ENCODE measurements at places on chromosomes 5 and 9. TPM values are rescaled to one million over a fixed set of nuclear protein-coding genes. Genes with fewer than 3 reads are reported as not detected.
A peak's percentile ranks its signal among the peaks of the same experiment; 100 is the strongest.

SH3GL2 gene
- total RNA-seq, result 0.29 TPM

DNA sequence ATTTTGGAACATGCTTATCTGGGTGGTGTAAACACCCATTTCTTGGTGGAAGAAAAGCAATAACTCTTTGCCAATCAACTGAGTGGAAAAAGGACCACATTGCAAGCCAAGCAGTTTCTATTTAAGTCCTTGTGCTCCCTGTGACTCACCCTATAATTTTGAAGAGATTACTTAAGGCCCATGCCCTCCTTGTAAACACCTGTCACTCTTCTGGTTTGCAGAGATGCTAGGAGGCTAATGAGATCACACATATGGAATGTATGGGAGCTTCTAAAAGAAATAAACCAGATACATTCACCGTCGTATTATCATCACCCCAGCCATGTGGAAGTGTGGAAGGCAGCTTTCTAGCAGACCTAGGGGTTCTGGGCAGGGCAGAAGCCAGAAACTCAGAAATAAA, 337.1 kb downstream of the GADD45G start:
- no peak for DNase-seq

- DNase-seq, result no peak
Measured at GRCh38 chr9:18451406-18451805, 22.5 kb upstream of the ADAMTSL1 start.

DNA sequence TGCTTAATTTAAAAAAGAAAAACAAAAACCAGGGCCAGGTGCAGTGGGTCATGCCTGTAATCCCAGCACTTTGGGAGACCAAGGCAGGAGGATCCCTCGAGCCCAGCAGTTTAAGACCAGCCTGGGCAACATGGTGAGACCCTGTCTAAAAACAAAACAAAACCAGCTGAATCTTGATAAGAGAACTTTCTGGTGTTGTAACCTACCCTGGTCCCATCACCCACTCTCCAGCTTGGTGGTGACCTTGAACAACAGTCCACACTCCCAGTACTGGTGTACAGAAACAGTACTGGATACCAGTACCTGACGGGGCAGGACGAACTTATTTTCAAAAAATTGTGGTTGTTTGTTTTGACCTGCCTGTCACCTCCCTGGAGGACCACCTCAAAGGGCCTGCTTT, 30.9 kb downstream of the CLTA start:
- no peak for DNase-seq

- no peak for DNase-seq
Measured at GRCh38 chr9:128945798-128946501, 1.5 kb downstream of the DOLK start.

GRCh38 chr5:116935561-116936162, 361.0 kb upstream of the SEMA6A start:
- DNase-seq, result no peak

DNA sequence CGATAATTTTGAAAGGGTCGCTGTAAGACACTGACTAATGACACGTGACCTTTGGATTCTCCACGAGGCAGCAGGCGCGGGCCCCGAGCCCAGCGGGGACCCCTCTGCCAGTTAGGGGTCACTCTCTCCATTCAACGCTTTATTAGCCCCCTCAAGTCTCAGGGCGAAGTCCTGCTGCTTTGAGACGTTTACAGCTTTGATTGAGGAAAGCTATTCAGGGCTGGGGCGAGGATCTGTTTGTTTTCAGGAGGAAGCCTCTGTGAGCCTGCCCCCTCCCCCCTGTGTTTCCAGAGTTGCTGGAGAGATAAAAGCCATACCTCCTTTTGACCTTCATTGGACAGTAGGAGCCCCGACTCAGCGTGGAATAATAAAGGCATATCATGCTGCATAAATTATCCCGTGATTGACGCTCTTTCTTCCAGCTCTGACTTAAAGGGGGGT, 31.4 kb upstream of the MSX2 start:
- DNase-seq, result peak; percentile 45
